ENCODE measurements at places on chromosomes 13 and 19. TPM values are rescaled to one million over a fixed set of nuclear protein-coding genes. Genes with fewer than 3 reads are reported as not detected.

SLC1A6 gene
- not detected for total RNA-seq

PRODH2 gene
- not detected for total RNA-seq

DNA sequence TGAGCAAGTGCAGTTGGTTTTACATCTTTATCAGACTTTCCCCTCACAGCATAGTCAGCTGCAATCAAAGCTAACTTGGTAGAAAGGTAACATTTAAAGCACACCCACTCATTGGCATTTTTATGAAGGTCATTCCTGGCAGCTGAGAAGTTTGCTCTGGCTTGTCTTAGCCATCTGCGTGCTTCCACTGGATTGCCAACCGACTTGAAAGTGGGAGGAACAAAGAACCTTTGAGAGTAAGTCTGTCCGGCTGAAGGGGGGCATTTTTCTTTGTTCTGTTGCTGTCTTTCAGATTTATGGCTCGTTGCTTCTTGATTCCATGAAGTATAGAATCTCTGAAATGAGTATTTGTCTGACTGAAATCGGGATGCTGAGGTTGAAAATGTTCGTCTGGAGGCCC is 103.1 kb downstream of the SACS start:
- DNase-seq = no peak

- no peak for DNase-seq
These were observed 191.6 kb downstream of the SHISA2 start for GRCh38 chr13:25860265-25860664.

LILRB3 gene
- total RNA-seq = 0.50 TPM

DNA sequence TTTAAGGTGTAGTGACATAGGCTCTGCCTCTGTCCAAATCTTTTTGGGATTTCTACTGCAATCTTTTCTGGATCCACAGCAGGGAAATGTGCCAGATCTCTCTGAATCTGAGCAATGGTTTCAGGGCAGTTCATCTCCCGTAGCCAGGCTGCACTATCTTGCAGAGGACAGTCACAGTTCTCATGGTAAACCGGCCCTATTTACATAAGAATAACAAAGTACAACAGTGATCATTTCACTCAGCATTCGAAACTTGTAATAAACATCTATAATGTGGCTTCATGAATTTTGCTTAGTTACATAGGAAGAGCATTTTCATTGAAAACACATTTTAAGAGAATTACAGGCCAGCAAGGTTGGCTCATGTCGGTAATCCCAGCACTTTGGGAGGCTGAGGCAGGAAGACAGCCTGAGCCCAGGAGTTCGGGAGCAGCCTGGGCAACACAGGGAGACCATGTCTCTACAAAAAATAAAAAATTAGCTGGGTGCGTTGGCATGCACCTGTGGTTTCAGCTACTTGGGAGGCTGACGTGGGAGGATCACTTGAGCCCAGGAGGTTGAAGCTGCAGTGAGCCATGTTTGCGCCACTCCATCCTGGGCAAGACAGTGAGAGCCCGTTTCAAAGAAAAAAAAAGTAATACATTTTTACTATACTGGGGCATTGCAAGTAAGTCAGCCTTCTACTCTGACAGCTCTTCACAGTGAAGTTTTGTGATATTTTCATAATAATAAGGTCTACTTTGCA is 5.0 kb downstream of the POGLUT2 start:
- no peak for DNase-seq

DNA sequence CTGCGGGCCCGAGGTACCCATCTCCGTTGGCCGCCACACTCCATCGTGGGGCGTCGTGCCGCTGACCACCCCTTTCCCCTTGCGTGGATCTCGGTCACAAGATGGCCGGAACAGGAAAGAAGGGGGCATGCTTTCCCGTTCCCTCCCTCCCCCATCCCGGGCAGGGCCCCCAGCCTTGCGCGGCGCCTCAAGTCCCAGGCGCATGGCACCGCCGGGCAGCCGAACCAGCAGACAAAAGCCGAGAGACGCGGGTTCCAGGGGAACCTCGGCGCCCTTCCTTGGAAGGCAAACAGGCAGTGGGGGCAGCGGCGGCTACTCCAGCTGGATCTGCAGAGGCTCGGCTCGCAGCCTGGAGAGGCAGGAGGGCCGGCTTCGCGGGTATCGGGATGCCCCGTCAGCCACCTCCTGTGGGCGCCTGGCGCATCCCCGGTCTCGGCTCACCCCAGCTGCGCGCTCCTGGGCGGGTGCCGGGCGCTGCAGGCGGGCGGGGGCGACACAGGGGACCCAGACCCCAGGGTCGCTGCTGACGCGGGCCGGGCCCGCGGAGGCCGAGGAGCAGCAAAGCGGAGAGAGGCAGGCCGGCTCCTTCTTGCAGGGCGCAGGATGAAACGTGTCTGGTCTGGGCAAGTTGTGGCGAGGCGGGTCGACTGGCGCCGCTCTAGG is 439 bp downstream of the DZIP1 start:
- no peak for DNase-seq

GRCh38 chr19:33497778-33498175 is 23.8 kb downstream of the PEPD start:
- DNase-seq = no peak

- DNase-seq = no peak
These were observed 62.0 kb upstream of the KLF2 start for GRCh38 chr19:16262618-16263017.

GRCh38 chr13:44396701-44397580 is 23.3 kb downstream of the SERP2 start:
- DNase-seq = peak; percentile 48

LRG1 gene
- 0.21 TPM for total RNA-seq

- no peak for DNase-seq
These were observed 10.8 kb downstream of the CLEC4M start for GRCh38 chr19:7773841-7774240.

DNA sequence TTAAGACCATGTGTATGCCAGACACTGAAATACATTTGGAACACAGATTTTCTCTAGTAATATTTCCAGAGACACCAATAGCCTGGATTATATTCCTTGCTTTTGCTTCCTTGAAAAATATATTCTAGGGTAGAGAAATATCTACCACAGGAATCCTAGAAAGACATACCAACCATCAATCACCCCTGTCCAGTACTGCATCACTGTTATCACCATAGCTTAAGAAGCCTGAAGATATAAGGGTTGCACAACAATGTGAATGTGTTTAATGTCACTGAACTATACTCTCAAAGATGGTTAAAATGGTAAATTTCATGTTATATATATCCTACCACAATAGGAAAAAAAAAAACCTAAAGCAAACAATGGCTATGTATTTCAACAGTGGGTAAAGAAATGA is 163.6 kb downstream of the DIAPH3 start:
- no peak for DNase-seq
